ENCODE measurements at places on chromosomes 7 and 10.

- DNase-seq: no peak
Measured at GRCh38 chr7:98826387-98826786, 43.4 kb downstream of the TMEM130 start.

DNA sequence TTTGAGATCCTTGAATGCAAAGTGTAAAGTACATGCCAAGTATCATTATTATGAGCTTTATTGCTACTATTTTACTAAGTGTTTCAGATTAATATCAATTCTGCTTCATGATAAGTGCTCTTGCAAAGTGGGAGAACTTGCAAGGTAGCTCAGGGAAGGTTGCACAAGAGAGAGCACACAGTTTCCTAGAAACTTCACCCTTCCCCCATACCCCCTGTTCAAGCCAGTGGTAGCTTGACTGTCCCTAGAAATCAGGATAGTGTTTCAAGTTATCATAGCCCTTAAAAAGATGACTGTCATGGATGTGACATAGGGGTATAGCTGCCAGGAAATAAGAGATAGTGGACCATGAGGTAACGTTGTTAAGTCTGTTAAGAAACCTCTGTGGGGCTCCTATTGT, 251.5 kb downstream of the TRIL start:
- no peak for DNase-seq

DNA sequence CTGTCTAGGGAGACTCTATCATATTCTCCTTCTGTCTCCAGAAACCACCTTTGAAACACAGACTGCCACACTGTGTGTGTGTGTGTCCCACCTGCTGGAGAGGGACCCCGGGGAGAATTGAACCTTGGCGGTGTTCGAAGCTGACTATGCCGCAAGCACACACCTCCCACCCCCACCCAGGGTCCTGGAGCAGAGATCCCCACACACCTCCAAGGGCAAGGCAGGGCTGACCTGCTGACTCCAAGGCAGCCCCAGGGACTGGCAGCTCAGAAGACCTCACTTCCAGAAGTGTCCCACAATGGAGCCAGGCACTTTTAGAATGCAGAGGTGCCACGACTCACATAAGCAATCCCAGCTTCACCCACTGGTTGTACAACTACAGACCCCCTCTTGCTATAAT, 13.1 kb downstream of the DRGX start:
- DNase-seq: no peak

DNA sequence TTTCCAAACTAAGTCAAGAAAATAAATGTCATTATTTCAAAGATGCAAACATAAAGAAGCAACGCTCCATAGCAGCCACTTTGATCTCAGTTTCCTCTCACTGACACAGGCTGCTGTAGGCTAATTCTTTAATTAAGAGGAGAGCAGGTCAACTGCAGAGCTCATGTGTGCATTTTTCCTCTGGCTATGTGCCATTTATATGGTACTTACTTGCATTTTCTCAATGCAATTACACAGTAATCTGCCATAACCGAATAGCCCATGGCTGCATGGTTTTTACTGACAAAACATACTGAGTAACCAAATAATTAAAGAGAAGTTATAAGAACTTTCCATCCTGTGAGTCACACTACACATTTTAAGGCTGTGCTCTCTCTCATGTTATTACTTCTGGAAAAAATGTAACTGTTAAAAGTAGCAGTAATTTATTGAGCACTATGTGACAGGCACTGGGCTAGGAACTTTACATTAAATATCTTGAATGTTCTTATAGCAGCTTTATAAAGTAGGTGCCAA, 122.0 kb downstream of the ELAPOR2 start:
- DNase-seq: no peak
